ENCODE measurements at places on chromosomes 6 and 20.

DNA sequence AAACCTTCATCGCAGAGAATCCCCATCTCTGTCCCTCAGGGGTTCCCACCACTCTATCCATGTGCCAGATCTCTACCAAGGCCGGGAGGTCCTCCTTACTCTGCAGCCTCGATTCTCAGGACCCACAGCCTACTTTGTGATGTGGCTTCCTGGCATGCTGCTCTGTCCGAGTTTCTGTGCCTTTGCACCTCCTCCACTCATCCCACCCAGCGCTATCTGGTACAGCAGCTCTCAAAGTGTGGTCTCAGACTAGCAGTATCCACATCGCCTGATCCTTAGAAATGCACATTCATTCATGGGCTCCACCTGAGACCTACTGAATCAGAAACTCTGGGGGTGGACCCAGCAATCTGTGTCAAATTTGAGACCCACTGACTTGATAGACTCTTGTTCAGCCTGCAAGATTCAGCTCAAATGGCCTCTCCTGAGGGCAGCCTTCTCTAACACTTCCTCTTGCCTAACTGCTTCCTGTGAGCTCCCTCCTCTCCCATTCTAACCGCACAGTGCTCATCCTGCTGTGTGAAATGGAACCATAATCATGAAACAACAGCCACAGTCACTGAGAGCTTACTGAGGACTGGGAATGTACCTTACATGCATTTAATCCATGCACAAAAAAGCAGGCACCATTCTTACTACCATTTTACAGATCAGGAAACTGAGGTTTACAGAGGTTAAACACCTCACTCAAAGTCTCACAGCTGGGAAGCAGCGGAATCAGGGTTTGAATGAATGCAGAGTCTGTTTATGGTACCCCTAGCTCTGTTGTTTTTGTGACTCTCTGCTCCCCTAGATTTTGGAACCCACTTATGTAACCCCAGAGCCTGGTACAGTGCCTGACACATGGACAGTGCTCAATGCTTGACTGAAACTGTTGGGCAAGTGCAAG, 69.4 kb downstream of the JPH2 start:
- DNase-seq, result no peak

DNA sequence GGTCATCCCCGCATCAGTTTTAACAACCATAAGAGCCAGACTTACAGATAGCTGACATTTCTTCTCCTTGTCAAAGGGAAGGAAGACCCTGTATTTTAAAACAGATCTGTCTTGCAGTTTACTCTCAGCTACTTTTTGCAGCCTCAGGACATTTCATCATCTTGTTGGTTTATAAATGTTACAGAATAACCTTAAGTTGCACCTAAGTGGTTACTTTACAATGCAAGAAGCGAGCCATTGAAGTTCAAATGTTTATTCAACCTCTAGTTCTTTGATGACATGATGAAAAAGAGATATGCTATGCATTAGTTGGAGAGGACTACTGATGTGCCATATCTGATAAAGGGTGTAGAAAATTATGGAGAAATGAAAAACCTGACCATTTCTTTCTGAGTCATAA, 187.9 kb upstream of the COL21A1 start:
- DNase-seq, result no peak

GRCh38 chr6:17393892-17394631, 667 bp downstream of the CAP2 start:
- DNase-seq, result no peak

DNA sequence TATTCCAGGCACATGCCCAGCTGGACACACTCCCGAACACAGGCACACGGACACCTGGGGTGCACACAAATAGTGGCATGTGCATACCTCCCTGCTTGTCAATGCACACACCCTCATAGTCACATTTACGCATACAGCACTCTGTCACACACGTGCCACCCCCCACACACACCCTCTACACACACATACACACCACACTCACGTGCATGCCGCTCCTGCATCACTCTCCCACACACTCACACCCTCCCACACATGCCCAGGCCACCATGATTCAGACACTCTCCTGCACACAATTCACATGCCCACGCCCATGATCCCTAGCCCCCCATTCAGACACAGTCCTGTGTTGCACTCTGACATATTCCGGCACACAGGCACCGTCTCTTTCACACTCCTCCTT, 13.0 kb downstream of the SIRPA start:
- no peak for DNase-seq

DNA sequence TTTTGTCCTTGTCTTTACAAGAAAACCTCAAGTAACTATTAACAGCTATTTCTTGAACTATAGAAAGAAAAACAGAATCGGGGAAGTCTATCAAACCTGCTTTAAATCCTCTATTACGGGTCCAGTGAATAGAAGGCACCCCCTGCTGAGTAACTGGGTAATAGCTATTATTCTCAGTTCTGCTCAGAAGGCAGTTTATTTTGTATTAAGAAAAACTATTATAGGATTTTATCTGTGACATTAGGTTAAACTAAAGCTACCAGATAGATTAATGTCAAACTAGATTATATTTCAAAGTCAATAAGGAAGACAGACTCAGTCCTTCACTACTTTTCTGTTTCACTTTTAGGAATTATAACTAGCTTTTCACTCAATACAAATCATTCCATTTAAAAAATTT, 93.7 kb downstream of the DST start:
- DNase-seq, result no peak

GRCh38 chr6:118826096-118826495, 67.9 kb upstream of the ASF1A start:
- DNase-seq, result no peak

DNA sequence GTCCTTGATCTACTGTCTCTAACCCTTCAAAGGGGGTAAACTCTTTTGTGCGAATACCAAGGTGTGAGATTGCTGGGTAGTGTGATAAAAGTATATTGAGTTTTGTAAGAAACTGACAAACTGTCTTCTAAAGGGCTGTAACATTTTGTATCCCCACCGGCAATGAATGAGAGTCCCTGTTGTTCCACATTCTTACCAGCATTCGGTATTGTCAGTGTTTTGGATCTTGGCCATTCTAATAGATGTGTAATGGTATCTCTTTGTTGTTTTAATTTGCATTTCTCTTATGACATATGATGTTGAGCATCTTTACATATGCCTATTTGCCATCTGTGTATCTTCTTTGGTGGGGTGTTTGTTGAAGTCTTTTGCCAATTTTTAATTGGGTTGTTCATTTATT, 1090.7 kb downstream of the KIF16B start:
- DNase-seq, result no peak

DNA sequence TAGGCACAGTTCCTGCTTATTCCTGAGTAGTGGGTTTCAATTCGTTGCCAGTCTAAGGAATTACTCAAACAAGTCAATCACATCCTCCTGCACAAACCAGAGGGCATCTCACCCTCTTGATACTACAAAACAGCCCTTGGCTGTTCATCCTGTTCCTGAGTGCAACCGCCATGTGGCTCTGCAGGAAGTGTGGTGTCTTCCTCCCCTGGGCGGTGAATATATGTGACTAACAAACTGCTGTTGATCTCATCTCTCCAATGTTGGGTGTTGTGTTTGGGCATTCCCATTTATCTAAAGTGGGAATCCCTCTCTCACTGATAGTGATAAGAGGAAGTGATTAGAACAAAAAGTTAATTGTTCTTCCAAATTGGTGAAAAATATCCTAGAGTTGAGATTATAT, 163.0 kb downstream of the TBX18 start:
- no peak for DNase-seq

DNA sequence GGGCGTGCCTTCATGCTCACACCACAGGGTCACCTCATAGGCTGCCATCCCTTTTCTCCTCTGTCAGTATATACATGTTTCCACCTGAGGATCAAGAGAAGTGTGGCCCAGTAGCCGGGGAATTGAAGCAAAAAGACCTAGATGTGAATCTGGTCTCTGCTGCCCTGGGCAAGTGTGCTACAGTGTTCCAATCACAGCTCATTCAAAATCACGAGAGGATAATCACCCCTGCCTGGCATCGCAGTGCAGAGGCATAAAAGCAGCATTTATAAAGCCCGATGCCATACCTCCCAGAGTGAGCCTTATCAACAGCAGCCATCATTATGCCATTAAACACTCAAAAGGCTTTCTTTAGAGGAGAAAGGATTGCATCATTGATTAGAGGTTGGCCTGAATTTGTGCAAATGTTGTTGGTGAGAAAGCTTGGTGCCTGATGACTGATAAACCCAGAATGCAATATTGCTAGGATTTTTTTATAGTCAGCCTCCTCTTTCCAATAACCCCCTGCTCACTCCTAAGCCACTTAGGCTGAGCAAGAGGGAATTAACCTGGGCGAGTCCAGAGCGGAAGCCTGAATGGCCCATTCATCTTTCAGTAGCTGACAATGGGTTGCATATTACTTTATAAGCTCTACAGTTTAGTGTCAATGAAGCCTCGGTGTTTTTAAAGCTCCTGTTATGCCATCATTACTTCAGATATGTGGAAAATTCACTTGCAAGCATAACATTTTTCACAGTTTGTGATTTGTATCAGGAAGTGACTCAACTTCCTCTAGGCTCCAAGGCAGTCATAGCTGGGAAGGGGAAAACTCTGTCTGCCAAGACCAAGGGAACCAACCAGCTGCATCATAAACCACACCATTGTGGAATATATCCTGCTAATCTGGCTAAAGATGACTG, 92.5 kb upstream of the NXT1 start:
- no peak for DNase-seq

DNA sequence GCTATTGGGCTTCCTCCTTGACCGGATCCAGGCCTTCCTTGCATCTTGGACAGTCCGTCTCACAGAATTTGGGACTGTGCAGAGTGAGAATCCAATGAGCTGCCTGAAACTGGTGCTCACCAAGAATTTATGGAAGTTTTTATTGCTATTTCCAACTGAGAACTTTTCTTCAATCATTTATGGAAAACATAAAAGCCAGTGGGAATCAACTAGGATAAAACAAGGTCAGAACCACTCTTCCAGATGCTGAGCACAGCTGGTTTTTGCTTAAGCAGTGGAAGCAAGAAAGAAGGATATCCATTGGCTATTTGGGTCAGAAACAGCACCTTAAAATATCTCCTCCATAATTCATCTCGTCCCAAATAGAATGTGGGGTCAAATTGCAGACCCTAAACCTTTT, 74.2 kb downstream of the CD83 start:
- DNase-seq, result no peak

GRCh38 chr6:130625825-130626527, 201.2 kb upstream of the SMLR1 start:
- no peak for DNase-seq

All from esophagus squamous epithelium (tissue), 5 donors.